NCI-H2029 (cell line): ENCODE measurements at places on chromosomes 7 and 10.

GRCh38 chr10:124550293-124551034, 88.8 kb downstream of the LHPP start:
- no peak for DNase-seq

GRCh38 chr7:81515009-81515408, 254.8 kb downstream of the HGF start:
- no peak for DNase-seq

DNA sequence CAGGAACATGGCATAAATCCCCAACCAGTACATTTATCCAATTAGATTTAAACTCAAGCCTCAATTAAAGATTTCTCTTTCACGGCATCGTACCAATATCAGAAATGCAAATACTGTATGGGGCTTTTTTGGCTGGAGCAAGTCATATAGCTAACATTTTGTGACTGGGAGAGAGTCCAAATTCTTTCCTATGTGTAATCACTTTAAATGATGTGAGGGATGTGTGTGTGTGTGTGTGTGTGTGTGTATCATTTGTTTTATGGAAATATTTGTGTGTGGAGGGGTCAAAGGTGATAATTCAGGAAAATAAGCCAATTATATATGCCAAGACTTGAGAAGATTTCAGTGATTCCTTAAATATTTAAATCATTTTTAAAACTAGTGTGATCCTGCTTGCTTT, 196.6 kb downstream of the TRIL start:
- no peak for DNase-seq

- no peak for DNase-seq
These were observed 5.4 kb upstream of the ZMYND11 start for GRCh38 chr10:129810-130209.

- DNase-seq, result no peak
These were observed 5.9 kb upstream of the UBE3C start for GRCh38 chr7:157132796-157133195.

GRCh38 chr10:42991442-42992098, 85.3 kb upstream of the RET start:
- DNase-seq, result no peak
